ENCODE measurements at places on chromosomes 4 and X.

GRCh38 chr4:147396105-147396504 is 84.8 kb upstream of the EDNRA start:
- DNase-seq, result no peak

GRCh38 chr4:174592985-174593335 is 70.7 kb upstream of the HPGD start:
- DNase-seq, result no peak

- no peak for DNase-seq
These were observed 1.3 kb downstream of the STOX2 start for GRCh38 chr4:183906489-183906738.

- no peak for DNase-seq
These were observed 1307.3 kb downstream of the C4orf33 start for GRCh38 chr4:130403221-130403620.

- DNase-seq, result no peak
These were observed 52.1 kb upstream of the NAP1L2 start for GRCh38 chrX:73266766-73267165.

DNA sequence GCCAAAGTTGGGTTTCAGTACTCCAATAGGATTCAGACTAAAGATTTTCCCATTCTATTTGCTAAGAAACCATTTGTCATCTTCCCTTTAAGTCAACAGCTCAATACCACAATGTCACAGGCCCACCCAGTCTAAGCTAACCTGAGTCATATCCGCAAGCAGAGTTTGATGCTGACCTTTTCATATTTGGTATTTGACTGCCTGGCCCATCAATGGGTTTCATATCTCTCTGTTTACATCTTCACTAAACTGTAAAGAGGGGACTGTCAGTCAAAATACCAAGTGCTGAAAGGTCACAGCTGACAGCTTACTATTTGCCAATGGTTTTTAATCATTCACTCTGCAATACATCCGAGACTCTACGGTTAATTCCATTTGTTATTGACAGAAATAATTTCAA is 707.5 kb upstream of the ACTRT1 start:
- no peak for DNase-seq

- no peak for DNase-seq
These were observed 36.6 kb downstream of the IRF2 start for GRCh38 chr4:184437565-184438265.

GRCh38 chrX:133804072-133804471 is 181.3 kb downstream of the GPC3 start:
- DNase-seq, result no peak

- no peak for DNase-seq
These were observed 189.0 kb upstream of the NDST3 start for GRCh38 chr4:117845270-117845669.

- no peak for DNase-seq
These were observed 33.6 kb upstream of the ARX start for GRCh38 chrX:25049357-25049756.

DNA sequence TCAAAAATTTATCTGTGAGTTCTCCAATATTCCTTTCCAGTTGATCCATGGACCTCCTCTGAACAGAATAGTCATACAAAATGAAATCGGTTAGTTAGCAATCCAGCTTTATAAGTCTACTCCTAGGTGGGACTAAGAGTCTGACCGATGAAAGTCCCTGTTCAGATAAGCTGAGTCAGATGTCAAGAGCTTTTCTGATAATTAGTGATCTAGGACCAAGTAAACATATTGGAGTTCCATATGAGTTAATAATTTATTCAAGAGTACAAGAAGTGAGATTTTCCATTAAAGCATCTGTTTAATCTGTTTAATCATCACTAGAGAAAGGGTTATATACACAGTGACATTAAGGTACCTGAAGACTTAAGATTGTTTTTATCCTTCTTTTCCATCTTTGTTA is 74.7 kb downstream of the UGT8 start:
- DNase-seq, result no peak

DNA sequence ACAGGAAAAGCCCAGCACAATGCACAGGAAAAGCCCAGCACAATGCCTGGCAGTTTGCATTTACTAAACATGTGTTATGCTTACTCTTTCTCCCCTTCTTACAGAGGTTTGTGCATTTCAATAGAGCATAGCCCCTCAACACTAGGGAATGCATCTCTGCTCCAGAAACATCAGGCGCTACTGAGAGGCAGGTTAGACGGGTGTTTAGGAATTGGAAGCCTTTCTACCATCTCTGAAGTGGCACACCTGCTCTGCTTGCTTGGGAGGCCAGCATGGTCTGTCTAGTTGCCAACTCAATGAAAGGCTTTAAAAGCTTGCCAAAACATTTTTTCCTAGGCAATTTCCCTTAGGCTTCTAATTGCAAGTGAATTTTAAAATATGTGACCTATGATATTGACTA is 55.7 kb downstream of the GRID2 start:
- DNase-seq, result no peak

DNA sequence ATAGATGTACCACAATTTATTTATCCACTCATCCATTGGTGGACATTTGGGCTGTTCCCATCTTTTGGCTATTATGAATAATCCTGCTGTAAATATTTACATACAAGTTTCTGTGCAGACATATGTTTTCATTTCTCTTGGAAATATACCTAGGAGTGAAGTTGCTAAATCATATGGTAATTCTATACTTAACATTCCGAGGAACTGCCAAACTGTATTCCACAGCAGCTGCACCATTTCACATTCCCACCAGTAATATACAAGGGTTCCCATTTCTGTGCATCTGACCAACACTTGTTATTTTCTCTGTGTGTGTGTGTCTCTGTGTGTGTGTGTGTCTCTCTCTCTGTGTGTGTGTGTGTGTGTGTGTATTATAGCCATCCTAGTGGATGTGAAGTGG is 15.4 kb upstream of the DOCK11 start:
- no peak for DNase-seq

DNA sequence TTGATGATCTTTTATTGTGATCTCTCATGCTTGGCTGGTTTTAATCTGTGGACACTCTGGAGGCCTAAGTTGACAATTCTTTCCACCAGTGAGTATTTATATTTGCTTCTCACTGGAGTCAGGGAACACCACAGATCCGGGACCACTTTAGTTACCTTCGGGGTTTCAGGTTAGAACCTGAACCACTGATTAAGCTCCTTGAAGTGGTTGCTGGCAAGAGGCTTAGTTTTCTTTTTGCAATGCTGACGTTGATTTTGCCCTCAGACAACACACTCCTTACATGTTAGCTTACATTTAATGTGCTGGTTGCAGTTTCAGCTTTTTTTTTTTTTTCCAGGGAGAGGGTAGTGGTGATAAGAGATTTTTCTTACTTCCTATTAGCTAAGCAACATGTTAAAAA is 10.5 kb upstream of the ZNF330 start:
- no peak for DNase-seq

GRCh38 chr4:24219209-24219608 is 329.4 kb upstream of the PPARGC1A start:
- DNase-seq, result no peak

GRCh38 chrX:72366701-72367454 is 61.2 kb upstream of the CITED1 start:
- no peak for DNase-seq

DNA sequence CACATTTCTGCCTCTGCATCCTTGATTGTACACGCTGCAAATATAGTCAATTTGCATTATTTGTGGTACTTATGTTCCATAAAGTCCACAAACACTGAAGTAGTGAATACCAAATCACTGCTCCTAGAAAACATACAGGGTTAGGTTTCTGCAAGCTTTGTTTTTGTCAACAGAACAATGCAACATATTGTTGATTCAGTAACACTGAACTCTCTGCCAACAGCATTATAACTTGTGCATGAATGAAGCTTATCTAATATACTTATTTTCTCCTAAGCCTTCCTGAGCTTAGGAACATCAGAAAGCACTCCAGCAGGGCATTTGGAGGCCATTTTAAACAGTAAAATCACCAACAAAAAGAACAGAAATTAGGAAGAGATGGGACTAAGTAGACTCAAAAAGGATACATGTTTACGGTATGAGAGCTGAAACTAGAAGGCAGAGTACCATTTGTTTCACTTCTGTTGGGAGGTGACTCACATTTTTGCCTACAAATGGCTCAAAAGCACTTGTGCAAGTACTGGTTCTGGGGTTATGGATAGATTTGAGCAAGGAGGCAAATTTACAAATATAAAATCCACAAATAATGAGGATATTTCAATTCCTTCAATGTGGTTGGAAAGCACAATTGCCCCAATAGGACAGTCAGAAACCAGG is 14.1 kb downstream of the COX18 start:
- DNase-seq, result no peak

GRCh38 chr4:166230841-166231240 is 357.8 kb downstream of the TLL1 start:
- no peak for DNase-seq

DNA sequence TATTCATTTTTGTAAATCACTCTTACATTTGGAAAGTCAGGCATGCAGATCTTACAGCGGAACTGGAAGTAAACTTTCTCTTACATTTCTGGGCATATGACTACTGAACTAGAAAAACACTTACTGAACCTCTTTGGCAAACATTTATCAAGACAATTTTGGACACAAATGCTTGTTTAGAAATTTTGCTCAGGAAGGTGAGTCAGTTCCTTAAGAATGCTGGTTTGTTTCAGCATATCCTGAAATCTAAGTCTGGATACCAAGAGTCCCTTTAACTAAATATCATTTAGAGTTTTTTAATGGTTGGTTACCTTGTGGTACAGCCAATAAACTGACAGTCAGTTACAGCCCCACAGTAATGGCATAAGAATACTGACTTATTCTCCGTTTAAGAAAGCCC is 15.0 kb downstream of the SHISA3 start:
- no peak for DNase-seq

DNA sequence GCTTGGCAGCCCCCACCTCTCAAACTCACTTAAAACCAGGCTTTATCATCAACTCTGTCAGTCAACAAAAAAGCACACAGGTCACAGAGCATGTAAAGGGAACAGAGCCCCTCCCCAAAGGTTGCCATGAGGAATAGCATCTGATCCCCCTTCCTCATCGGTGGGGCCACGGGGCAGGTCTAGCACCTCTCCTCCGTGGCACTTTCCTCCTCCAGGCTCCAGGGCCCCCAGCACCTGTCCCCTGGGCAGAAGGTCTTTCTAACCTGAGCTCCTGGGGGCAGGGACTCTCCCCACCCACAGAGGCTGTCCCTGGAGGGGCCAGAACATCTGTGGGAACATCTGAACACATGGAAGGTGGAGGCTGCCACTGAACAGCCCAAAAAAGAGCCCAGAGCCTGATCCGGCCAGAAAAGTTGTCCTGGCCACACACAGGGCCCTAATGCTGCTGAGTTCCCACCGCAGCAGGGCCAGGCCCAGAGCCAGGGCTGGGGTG is 65.7 kb downstream of the ZFYVE28 start:
- DNase-seq, result no peak

GRCh38 chrX:45274576-45274975 is 73.9 kb upstream of the DIPK2B start:
- DNase-seq, result no peak

- no peak for DNase-seq
These were observed 245.2 kb upstream of the CENPE start for GRCh38 chr4:103443324-103443723.

DNA sequence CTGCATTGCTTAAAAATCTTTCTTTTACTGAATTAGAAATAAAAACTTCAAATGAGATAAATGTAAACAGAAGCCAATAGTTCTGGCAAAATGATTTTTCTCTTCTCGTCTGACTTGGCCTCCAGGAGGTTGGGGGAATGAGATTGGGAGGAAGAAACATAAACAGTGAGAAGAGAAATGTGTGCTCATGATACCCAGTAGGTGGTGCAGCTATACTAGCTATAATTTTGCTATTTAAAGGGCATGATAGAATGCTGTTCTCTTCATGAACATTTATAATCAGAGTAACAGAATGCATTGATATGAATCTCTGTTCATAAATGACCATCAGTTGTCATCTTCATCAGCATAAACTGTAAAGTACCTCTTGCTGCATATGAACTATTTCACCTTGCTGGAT is 85.5 kb downstream of the TACR3 start:
- no peak for DNase-seq

DNA sequence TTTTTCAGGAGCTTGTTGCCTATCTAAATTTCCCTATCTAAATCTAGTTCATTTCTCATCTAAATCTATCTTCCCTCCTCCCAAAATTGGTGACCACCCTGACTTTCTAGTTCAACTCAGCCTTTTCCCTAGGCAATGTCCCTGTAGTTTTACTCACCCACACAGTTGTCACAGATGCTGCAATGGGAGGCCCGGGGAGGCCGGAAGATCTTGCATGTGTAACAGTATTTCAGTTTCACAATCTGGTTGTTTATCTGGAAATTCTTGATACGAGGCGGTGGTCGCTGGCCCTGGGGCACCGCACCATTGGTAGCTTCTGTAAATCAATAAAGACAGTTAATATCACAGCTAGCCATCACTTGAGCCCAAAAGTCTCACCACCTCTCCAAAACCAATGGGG is 20.2 kb downstream of the ZDHHC9 start:
- peak; percentile 2 for DNase-seq

DNA sequence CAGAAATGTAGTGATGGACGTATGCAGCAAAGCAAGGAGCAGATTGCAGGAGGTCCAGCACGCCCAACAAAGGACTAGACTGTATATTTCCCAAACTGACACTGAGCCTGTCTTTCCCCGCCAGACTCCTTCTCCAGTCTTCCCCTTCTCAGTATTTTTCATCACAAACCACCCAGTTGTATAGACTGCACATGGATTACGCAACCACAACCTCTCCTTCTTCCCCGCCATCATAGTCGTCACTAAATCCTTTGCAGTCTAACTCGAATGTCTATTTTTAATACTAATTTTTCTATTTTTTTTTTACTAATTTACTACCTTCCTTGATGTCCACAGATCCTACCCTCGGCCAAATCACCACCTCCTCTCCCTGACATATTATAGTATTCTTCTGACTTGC is 105.4 kb downstream of the MTNR1A start:
- no peak for DNase-seq

DNA sequence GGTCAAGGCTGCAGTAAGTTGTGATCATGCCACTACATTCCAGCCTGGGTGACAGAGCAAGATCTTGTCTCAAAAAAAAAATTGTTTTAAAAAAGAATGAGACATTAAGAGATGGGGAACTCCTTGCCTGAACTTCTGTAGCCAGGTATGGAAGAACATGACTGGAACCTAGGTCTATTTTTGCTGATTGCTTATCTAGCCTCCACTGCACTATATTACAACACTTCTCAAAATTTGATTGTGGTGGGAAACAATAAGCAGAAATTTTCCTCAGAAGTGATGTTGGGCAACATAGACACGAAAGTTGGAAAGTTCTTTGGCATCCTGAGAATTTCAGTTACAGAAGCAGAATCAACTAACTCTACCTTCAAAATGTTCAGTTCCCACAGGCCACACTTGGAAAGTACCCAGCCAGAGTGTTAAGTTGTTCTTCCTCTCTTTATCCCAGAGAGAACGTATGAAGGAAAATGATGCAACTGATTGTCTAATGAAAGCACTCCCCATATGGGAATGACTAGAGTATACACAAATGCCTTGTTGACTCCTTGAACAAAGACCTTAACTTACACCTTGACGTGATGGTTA is 50.0 kb downstream of the LUZP4 start:
- DNase-seq, result no peak

- DNase-seq, result no peak
These were observed 795.0 kb downstream of the CENPC start for GRCh38 chr4:66750273-66750672.
